Stimulated activated memory B cell treated with anti-CD40 and anti-IgM and Interleukin-4, amounts not matched to agents 10 μg/mL and 1 μg/mL and 100 μg/mL, for 72 hours (primary cell): ENCODE measurements at places on chromosomes 5 and 9.

- no peaks in the 10 kb centered on the region for H3K36me3 ChIP-seq
- H3K27me3 ChIP-seq: no peaks in the 10 kb centered on the region
- no peak overlapping the region for H3K27ac ChIP-seq
- no peak overlapping the region for H3K4me3 ChIP-seq
- H3K4me1 ChIP-seq: no peaks in the 10 kb centered on the region
These were observed 1061.0 kb downstream of the NR2F1-AS1 start for GRCh38 chr5:92519811-92520632.

DNA sequence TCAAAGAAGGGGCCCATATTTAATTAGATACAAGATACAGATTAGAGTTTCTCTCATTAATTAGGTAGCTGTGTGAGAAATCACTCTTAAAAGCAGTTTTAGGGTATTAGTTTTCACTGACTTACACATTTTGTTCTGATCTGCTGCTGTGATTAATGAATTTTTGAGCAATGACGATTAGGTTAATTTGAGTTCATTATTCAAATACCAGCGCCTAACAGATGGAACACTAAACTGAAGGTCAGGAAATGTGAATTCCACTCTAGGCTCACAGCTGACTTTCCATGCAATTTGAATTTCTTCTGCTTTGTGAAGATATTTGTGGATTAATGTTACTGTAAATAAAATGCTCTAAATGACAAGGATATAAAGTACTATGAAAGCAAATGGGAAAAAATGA, 380.6 kb downstream of the ADGRV1 start:
- peaks cover 9% of the 10 kb centered on the region for H3K4me1 ChIP-seq
- H3K27ac ChIP-seq: no peak overlapping the region
- no peak overlapping the region for H3K4me3 ChIP-seq
- no peaks in the 10 kb centered on the region for H3K36me3 ChIP-seq

GRCh38 chr9:83721509-83721908, 13.8 kb upstream of the UBQLN1 start:
- no peaks in the 10 kb centered on the region for H3K4me1 ChIP-seq
- H3K27ac ChIP-seq: no peak overlapping the region
- no peak for ATAC-seq

- no peaks in the 10 kb centered on the region for H3K27me3 ChIP-seq
- no peak overlapping the region for H3K27ac ChIP-seq
These were observed 37.1 kb downstream of the GLIS3 start for GRCh38 chr9:4262735-4263141.

- no peak for ATAC-seq
- H3K36me3 ChIP-seq: no peaks in the 10 kb centered on the region
- no peak overlapping the region for H3K27ac ChIP-seq
- H3K4me3 ChIP-seq: no peak overlapping the region
These were observed 904.5 kb downstream of the NR2F1-AS1 start for GRCh38 chr5:92676215-92677165.

DNA sequence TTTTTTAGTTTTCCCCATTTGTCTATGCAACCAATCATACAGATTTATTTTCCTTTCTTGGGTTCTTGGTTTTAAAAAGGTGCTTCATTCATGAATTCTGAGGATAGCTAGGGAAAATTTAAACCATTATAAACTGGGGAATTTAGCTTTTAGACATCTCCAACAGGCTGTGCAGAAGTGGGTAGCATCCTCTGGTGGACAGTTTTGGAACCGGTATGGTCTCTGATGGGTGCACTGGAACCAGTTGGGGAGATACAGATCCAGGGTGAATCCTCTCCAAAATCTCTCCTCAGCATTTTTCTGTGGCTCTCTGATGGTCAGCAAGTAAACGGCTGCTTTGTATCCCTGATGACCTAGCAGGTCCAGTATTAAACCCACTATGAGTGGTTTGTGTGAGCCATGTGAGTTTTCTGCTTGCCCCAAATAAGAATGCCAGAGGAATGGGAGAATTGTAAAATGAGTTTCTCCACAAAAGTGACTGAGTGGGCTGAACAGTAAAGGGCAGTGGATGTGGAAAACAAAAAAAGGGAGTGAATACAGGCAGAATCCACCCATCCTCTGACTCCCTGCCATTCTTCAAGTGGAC, 9.1 kb upstream of the DNAJC25 start:
- peaks cover 9% of the 10 kb centered on the region for H3K27me3 ChIP-seq
- H3K27ac ChIP-seq: no peak overlapping the region
- H3K4me3 ChIP-seq: no peak overlapping the region
- no peaks in the 10 kb centered on the region for H3K4me1 ChIP-seq
- no peaks in the 10 kb centered on the region for H3K36me3 ChIP-seq

GRCh38 chr9:27829621-27830020, 256.3 kb upstream of the C9orf72 start:
- no peak overlapping the region for H3K27ac ChIP-seq
- H3K4me3 ChIP-seq: no peak overlapping the region
- ATAC-seq: no peak
- H3K27me3 ChIP-seq: no peaks in the 10 kb centered on the region
- no peaks in the 10 kb centered on the region for H3K36me3 ChIP-seq
- H3K4me1 ChIP-seq: no peaks in the 10 kb centered on the region

- peak overlapping the region; percentile 33 for H3K27ac ChIP-seq
- H3K4me1 ChIP-seq: peaks cover 45% of the 10 kb centered on the region
- H3K27me3 ChIP-seq: no peaks in the 10 kb centered on the region
- no peak overlapping the region for H3K4me3 ChIP-seq
- peaks cover 49% of the 10 kb centered on the region for H3K36me3 ChIP-seq
- ATAC-seq: no peak
These were observed 52.8 kb downstream of the VAV2 start for GRCh38 chr9:133939171-133939785.

- H3K36me3 ChIP-seq: peaks cover 35% of the 10 kb centered on the region
- H3K27ac ChIP-seq: peak overlapping the region; percentile 64
These were observed 61.1 kb upstream of the SAP30L start for GRCh38 chr5:154384480-154385235.

GRCh38 chr5:111704452-111705085, 52.4 kb downstream of the NREP start:
- H3K27ac ChIP-seq: peak overlapping the region; percentile 28
- no peak for ATAC-seq
- H3K27me3 ChIP-seq: peaks cover 4% of the 10 kb centered on the region
- H3K4me1 ChIP-seq: peaks cover 11% of the 10 kb centered on the region
- no peak overlapping the region for H3K4me3 ChIP-seq
- H3K36me3 ChIP-seq: no peaks in the 10 kb centered on the region

DNA sequence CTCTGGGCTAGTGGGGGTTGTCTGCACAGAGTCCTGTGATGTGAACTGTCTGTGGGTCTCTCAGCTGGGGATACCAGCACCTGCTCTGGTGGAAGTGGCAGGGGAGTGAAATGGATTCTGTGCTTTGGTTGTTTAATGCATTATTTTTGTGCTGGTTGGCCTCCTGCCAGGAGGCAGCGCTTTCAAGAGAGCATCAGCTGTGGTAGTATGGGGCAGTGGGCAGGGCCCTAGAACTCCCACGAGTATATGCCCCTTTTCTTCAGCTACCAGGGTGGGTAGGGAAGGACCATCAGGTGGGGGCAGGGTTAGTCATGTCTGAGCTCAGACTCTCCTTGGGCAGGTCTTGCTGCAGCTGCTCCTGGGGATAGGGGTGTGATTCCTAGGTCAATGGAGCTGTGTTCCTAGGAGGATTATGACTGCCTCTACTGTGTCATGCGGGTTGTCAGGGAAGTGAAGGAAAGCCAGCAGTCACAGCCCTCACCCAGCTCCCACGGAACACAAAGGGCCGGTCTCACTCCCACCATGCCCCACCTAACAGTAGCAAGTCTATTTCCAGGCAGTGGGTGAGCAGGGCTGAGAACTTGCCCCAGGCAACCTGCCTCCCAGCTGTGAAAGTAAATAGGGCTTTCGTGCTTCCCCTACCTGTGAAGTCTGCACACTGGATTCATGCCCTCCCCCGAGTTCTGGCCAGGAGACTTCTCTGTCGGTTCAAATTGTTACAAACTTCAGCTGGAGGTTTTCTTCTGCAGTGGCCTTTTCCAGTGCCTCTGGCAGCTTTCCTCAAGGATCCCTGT, 25.7 kb upstream of the FAM81B start:
- no peak overlapping the region for H3K27ac ChIP-seq
- H3K4me1 ChIP-seq: no peaks in the 10 kb centered on the region
- H3K27me3 ChIP-seq: peaks cover 14% of the 10 kb centered on the region
- H3K4me3 ChIP-seq: no peak overlapping the region
- no peaks in the 10 kb centered on the region for H3K36me3 ChIP-seq

GRCh38 chr9:131555841-131556673, 10.7 kb downstream of the PRRT1B start:
- H3K4me3 ChIP-seq: no peak overlapping the region
- H3K27ac ChIP-seq: no peak overlapping the region
- H3K27me3 ChIP-seq: peaks cover 35% of the 10 kb centered on the region
- H3K36me3 ChIP-seq: no peaks in the 10 kb centered on the region
- no peaks in the 10 kb centered on the region for H3K4me1 ChIP-seq

DNA sequence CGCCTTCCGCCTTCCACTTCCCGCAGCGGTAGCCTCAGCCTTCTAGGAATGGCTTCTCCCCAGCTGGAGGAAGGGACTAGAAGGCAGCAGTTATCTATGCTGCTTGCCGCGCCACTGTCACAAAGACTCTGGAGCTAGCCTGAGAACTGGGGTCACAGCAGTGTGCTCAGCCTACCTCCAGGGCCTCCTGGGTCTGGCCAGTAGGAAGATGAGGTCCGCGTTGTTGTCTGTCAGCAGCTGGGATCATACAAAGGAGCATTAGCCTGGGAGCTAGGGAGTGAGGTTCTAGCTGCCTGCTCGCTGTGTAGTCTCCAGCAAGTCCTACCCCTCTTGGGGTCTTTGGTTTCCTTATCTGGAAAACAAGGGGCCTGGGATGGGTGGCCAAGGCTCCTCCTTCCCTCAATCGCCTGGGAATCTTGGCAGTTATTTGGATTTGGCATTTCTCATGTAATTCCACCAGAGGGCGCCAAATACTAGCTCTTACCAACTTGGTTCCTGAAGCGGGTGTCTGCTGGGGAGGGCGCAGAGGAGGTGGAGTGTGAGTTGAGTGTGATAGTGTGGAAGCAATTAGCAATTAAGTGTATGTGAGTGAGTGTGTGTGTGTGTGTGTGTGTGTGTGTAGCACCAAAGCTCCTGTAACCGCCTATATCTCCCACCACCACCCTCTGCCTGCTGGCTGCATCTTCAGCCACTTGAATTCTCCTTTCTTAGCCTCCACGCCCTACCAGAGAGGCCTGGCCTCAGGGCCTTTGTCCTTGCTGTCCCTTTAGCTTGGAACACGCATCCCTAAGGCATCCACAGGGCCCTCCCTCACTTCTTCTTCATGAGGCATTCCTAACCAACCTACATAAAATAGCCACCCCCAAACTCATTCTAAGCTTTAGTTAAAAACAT, 97.1 kb downstream of the ENTREP1 start:
- H3K4me3 ChIP-seq: no peak overlapping the region

DNA sequence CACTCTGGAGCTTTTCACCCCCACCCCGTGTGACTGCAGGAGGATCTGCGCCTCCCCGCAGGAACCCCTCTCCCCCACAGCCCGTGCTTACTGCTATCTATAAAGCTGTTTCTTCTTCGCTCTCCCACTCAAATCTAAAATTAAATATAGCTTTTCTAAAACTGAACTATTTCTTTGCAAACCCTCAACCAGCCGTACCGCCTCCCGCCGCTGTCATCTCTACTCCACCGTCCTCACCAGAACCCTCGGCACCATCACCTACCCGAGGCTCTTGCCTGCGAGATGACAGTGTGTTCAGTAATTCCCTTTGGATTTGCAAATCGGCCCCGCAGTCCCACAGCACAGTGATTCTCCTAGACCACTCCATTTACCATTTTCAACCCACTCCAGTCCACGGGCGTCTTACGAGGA, 13.6 kb downstream of the LPCAT1 start:
- no peak overlapping the region for H3K4me3 ChIP-seq
- no peak for ATAC-seq
- peak overlapping the region; percentile 58 for H3K27ac ChIP-seq
- H3K36me3 ChIP-seq: peaks cover 58% of the 10 kb centered on the region

- no peak for ATAC-seq
- no peaks in the 10 kb centered on the region for H3K36me3 ChIP-seq
- no peaks in the 10 kb centered on the region for H3K4me1 ChIP-seq
- H3K4me3 ChIP-seq: no peak overlapping the region
- no peak overlapping the region for H3K27ac ChIP-seq
These were observed 67.0 kb upstream of the DPYSL3 start for GRCh38 chr5:147576646-147577535.

DNA sequence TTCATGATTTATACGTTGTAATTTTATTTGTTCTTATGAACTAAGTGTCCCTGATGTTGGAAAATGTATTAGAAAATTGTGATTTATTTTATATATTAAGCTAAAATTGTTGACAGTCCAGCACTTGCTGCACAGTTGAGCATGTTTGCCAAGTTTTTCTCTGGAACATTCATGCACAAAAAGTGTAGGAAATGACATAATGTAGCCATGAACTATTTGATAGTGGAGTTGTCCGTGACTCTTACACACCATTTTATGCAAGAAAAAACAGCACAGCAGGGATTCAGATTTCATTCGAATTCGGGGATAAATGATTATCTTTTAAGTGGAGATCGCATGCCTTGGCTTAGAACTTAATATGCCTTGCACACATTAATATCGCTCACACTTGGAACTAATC, 708.6 kb upstream of the WWC1 start:
- no peak for ATAC-seq
- no peaks in the 10 kb centered on the region for H3K4me1 ChIP-seq
- H3K4me3 ChIP-seq: no peak overlapping the region

DNA sequence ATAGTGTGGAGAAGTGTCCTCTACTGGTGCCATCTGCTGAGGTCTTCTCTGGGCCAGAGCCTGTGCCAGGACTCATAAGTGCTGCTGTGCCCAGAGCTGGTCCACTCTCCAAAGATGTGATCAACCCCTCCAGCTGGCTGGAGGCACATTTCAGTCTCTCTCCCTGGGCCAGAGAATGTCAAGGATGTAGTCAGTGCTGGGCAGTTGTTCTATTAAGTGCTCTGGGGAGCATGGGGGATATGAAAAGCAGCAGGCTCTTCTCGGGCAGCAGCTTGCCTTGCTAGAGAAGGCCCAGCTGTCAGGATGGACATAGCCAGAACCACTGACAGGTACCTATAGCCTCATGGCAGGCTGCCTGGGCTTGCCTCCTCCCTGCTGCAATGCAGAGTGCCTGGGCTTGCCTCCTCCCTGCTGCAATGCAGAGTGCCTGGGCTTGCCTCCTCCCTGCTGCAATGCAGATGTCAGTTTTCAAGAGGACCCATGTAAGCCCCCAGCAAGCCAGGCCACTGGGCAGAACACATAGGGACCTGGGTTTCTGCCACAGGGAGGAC, 157.2 kb upstream of the PANK3 start:
- no peaks in the 10 kb centered on the region for H3K27me3 ChIP-seq
- peak; percentile 18 for ATAC-seq
- no peak overlapping the region for H3K27ac ChIP-seq
- H3K4me3 ChIP-seq: no peak overlapping the region

GRCh38 chr5:145157841-145158240, 677.3 kb downstream of the PRELID2 start:
- no peaks in the 10 kb centered on the region for H3K36me3 ChIP-seq
- no peaks in the 10 kb centered on the region for H3K4me1 ChIP-seq
- no peak for ATAC-seq
- H3K27me3 ChIP-seq: no peaks in the 10 kb centered on the region

- no peaks in the 10 kb centered on the region for H3K27me3 ChIP-seq
- H3K4me3 ChIP-seq: no peak overlapping the region
- no peak for ATAC-seq
- H3K36me3 ChIP-seq: no peaks in the 10 kb centered on the region
- peaks cover 22% of the 10 kb centered on the region for H3K4me1 ChIP-seq
These were observed 24.6 kb upstream of the JADE2 start for GRCh38 chr5:134500699-134501430.

- H3K36me3 ChIP-seq: no peaks in the 10 kb centered on the region
- ATAC-seq: no peak
- no peak overlapping the region for H3K4me3 ChIP-seq
- peaks cover 97% of the 10 kb centered on the region for H3K27me3 ChIP-seq
- peaks cover 47% of the 10 kb centered on the region for H3K4me1 ChIP-seq
These were observed 1.5 kb downstream of the NKX2-5 start for GRCh38 chr5:173233347-173234128.

GRCh38 chr9:88174324-88174723, 36.0 kb upstream of the SPATA31C2 start:
- no peak for ATAC-seq
- H3K36me3 ChIP-seq: no peaks in the 10 kb centered on the region
- no peak overlapping the region for H3K4me3 ChIP-seq
